ENCODE measurements at places on chromosomes 2 and 18.

GRCh38 chr2:71704131-71704561 is 250.8 kb downstream of the DYSF start:
- no peak for DNase-seq

- no peak for DNase-seq
These were observed 515 bp downstream of the TSHZ1 start for GRCh38 chr18:75211002-75211621.

DNA sequence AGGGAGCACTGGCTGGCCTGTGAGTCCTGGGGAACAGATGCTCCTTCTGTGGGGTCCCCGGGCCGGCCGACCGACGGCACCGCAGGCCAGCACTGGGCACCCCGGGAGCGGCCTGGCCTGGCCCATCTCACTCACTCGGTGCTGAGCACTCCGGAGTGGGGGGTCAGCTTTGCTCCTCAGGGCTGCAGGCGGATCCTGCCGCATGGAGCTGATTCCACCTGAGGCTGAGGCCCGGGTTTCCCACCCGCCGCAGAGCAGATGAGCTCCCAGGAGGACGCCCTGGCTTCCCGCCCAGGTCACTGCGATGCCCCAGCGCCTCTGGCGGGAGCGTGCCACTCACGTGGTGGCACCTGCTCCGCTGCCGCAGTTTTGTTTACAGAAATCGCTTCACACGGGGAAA is 418.6 kb downstream of the GALR1 start:
- DNase-seq: no peak

DNA sequence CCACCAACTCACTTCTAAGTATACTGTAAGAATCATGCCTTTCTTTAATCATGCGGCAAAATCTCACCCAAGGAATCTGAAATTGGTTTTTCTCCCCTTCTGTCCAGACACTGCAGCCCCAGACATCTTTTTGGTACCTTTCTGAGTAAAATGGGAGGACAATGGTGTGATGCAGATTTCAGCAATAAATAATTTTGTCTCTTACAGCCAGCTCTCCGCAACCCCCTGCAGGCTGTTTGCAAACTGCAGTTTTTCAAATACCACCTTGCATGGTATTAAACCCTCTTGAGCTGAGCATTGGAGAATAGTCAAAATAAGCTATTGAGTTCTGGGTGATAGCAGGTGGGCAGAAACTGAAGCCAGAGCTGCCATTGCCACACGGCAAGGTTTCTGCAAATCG is 32.2 kb downstream of the GPR39 start:
- DNase-seq: no peak

- no peak for DNase-seq
These were observed 603.6 kb upstream of the PIK3C3 start for GRCh38 chr18:41351430-41351829.

GRCh38 chr2:7427293-7428060 is 510.3 kb downstream of the RNF144A start:
- DNase-seq: no peak

DNA sequence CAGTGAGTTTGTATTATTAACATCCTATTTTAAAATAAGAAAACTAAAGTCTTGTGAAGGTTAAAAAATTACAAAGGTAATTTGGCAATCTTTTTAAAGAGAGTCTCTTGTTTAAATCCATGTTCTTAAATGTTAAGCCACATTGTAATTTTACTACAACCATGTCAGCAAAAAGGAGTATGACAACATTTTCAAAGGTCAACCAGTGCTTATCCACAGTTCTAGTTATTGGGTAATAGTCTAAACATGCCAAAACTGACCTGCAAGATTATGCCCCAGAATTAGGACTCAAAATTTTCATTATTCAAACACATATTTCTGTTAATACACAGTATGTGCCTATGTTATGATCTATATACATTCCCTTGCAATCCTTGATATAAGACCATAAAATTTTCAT is 1312.6 kb upstream of the CHAC2 start:
- no peak for DNase-seq

- DNase-seq: no peak
These were observed 24.6 kb downstream of the SOWAHC start for GRCh38 chr2:109638795-109639194.

GRCh38 chr2:73987109-73987947 is 2.6 kb downstream of the TET3 start:
- DNase-seq: no peak

- DNase-seq: no peak
These were observed 3.7 kb upstream of the LRP2 start for GRCh38 chr2:169366066-169366465.

DNA sequence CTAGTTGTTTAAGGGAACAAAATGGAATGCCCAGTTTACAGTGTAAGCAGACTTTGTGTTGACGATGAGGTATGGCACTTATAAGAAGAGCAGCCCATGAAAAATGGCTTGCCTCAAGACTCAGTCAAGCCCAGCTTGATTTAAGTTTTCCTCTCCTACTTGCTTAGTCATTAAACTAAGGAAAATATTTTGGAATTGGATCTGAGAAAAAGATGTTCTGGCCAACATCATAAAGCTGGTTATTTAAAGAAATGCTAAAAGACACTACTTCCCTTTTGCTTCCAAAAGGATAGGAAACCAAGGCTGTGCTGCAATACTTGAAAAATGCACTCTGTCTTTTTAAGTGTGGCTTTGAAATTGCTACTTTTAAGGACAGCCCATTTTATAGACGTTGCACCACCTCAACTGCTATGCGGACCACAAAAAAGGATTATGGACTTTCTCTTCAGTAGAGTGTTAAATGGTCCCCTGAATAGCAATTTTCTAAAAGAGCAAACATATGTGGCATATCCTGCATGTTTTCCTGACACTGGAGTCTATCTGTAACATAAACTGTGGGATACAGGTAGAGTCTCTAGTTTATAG is 32.1 kb downstream of the CCDC141 start:
- no peak for DNase-seq

- no peak for DNase-seq
These were observed 2.1 kb downstream of the SLC39A10 start for GRCh38 chr2:195659114-195659513.

GRCh38 chr2:11925295-11926066 is 179.0 kb downstream of the LPIN1 start:
- no peak for DNase-seq

DNA sequence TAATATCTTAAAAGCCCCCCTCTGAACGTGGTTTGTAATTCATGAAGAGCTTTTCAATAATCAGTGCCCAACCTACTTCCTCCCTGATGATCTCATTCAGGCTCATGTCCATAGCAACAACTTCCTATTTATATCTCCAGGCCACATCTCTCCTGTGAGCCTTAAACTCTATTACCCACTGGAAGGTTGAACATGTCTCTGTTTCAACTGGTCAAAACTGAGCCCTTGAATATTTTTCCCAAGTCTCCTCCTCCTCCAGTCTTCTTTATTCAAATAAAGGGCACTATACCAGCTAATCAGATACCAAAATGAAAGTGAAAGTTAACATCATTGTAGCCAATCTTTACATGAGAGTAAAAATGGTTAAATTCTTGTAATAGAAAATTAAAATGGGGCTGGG is 63.7 kb upstream of the ITGA4 start:
- DNase-seq: no peak

DNA sequence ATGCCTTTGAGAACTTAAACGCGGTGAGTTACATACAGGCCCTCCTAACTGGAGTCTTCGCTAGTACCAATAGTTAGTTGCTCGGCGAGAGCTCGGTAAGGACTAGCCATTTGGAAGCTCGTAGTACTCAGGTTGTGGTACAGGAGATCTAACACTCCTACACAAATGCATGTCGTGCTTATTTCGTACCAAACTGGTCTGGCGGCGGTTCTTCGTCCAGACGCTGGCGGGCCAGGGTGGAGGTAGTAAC is 346 bp upstream of the VRK2 start:
- no peak for DNase-seq

DNA sequence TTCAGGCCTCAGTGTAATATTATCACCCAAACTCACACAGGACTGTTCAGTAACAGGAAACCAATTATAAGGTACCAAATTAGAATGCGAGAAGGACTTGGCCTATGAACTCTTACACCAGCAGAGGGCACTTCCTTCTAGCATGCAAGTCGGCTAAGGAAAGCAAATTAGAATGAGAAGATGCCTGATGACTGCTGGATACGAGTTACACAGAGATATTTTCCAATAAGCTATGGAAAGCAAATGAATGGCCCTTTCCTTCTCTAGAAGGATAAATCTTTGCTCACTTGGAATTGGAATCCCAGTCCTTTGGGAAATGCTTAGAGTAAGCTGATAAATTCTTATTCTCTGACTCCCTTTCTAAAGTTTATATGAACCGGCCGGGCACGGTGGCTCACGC is 109.8 kb downstream of the AP1S3 start:
- peak; percentile 2 for DNase-seq

GRCh38 chr2:2706306-2706705 is 375.2 kb upstream of the MYT1L start:
- DNase-seq: no peak

GRCh38 chr2:181457121-181457740 is at the start of gene ITGA4:
Gene ITGA4 (plus strand): TSS chr2:181457386. CDS start chr2:181457655, 269 bp downstream.
- DNase-seq: peak; percentile 84

DNA sequence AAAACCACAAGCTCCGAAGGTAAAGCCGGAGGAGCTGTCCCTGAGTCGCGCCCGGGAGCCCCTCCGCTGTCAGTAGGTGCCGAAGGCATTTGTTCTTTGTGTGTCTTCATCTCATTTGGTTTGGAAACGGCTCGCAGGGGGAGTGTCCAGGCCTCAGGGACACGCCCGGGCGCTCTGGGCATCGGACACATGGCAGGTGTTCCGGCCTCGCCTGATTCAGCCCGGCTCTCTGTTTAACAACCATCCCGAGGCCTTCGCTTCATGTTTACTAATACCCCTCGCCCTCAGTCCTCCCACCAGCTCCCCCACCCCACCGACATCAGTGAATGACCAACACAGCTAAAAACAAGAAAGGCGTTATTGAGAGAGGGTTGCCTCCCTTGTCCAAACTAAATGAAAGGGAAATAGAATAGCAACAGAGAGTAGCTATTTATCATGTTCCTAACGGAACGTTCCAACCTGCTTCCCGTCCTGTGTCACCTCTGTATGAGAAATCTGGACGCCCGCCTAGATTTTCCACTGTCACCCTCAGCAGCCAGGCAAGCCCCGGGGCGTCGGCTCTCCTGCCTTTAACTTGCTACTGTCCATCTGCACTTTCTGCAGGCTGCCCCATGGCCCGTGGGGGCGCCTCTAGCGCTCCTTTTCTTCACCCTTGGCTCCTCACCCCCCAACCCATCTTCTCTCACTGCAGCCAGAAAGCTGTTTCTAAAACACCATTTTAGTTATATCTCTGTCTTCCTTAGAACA is 73.9 kb downstream of the MYCN start:
- no peak for DNase-seq

DNA sequence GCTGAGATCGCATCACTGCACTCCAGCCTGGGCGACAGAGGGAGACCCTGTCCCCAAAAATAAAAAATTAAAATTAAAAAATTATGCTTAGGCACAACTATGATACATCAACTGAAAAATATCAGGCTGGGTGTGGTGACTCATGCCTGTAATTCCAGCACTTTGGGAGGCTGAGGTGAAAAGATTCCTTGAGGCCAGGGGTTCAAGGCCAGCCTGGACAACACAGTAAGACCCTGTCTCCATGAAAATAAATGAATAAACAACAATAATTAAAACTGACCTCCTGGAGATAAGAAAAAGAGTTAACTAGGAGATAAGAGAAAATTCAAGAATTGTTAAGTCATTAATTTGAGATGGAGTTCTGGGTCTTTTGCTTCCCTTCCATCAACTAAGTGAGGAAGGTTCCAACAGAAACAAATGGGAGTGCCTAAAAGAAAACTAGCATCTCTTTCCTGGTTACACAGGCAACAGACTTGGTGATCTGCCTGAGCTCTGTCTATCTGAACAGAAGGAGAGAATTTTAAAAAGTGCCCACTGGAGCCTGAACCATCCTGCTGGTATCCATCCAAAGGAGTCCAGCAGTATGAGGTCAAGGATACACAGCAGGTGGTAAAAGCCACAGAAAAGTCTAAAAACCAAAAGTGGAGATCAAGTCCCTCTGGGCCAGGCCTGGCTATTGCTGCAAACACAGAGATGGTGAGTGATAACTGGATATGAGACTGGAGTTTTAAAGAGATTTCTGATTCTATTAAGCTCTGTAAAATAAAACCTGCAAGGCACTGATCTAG is 8.8 kb downstream of the PPM1G start:
- DNase-seq: no peak

DNA sequence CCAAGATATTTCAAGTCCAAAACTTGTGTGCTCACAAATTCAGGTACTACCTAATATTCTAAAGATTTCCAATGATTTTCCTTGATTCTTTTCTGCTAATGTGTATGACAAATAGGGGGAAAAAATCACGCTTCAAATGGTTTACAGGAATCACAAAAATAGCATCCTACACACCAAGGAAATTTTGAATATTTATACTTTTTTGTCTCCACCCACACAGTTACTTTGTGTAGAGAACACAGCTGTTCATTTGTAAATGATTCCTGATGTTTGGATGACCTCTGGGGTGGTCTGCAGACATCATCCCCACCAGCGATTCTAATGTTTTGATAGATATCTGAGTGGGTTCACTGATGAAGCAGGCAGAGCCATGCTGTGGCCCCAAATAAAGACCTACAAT is 260.6 kb upstream of the NCKAP5 start:
- DNase-seq: no peak

DNA sequence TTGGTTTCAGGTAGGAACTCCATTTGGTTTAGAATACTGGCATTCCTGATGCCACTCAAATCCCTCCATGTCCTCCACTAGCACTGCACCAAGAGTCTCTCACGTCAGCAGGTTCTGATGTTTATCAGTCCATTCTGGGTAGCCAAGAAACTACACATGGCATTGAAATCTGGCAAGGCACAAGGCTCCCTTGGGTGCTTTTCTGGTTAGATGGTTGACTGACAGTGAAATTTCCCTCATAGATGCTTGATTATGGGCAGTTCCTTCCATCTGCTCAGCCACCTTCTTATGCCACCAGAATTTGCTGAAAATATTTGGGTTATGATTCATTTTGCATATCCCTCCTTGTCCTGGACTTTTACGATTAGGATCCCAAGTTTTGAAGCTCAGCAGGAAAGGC is 32.6 kb downstream of the EDAR start:
- DNase-seq: no peak

GRCh38 chr2:74779265-74779558 is 54.7 kb upstream of the HK2 start:
- no peak for DNase-seq

- DNase-seq: no peak
These were observed 177.8 kb downstream of the GBX2 start for GRCh38 chr2:235990344-235990743.

GRCh38 chr2:46983065-46983801 is 67.6 kb upstream of the MCFD2 start:
- DNase-seq: no peak

Data from activated T-cell treated with anti-CD3 and anti-CD28 coated beads for 48 hours (primary cell).